ENCODE measurements at places on chromosomes 16 and 17. TPM values are rescaled to one million over a fixed set of nuclear protein-coding genes. Genes with fewer than 3 reads are reported as not detected.

Gene RNF157
- 0.30 TPM for total RNA-seq

Gene KRTAP3-2
- total RNA-seq = not detected

Gene WSCD1
- 0.85 TPM for total RNA-seq

Gene DNAAF8
- total RNA-seq = 1.2 TPM

Gene CCL17
- total RNA-seq = not detected

Gene MT4
- total RNA-seq = not detected

Gene TBC1D3H
- not detected for total RNA-seq

Gene CES1
- 5.8 TPM for total RNA-seq

Gene NOD2
- 0.26 TPM for total RNA-seq

Gene RAB11FIP3
- total RNA-seq = 38.4 TPM

Gene SULT1A2
- not detected for total RNA-seq

Gene CAPN15
- 28.5 TPM for total RNA-seq

Gene ITGA2B
- 0.30 TPM for total RNA-seq

Gene ZNF75A
- 17.9 TPM for total RNA-seq

Gene TBC1D3G
- not detected for total RNA-seq

Gene C16orf96
- total RNA-seq = not detected

Gene TLCD1
- 6.1 TPM for total RNA-seq

Gene CLEC10A
- total RNA-seq = not detected

Gene CCL18
- total RNA-seq = not detected

Gene CRISPLD2
- total RNA-seq = 38.1 TPM

Gene DHX40
- 66.3 TPM for total RNA-seq

Gene KCNJ12
- total RNA-seq = 4.5 TPM

Gene TBC1D28
- not detected for total RNA-seq

Gene CHD9NB
- 2.7 TPM for total RNA-seq

Gene EVPLL
- total RNA-seq = not detected

Gene KRT28
- total RNA-seq = not detected

Gene NUBP2
- total RNA-seq = 54.7 TPM

Gene P2RX5
- 0.85 TPM for total RNA-seq

Gene MEOX1
- total RNA-seq = 0.07 TPM

Gene ZNF624
- total RNA-seq = 5.2 TPM

Gene CTRB2
- total RNA-seq = not detected

Gene HBQ1
- not detected for total RNA-seq

Gene HES7
- total RNA-seq = not detected

Gene TMC8
- total RNA-seq = 0.13 TPM

Gene FOXF1
- 0.46 TPM for total RNA-seq

Gene TBX4
- not detected for total RNA-seq

Gene AOC2
- 0.79 TPM for total RNA-seq

Gene TSPAN10
- 3.6 TPM for total RNA-seq

Gene DHRS13
- total RNA-seq = 5.9 TPM

Gene SEZ6
- not detected for total RNA-seq

Gene SHISA6
- total RNA-seq = not detected

Gene HLF
- total RNA-seq = not detected

Gene ASGR2
- not detected for total RNA-seq

Gene ANKFN1
- 0.20 TPM for total RNA-seq

Gene E2F4
- 64.7 TPM for total RNA-seq

Gene PRSS36
- 0.59 TPM for total RNA-seq

Gene CRYBA1
- not detected for total RNA-seq

Gene KCNH6
- not detected for total RNA-seq

Gene SBK1
- 0.03 TPM for total RNA-seq

Gene MRM3
- total RNA-seq = 13.6 TPM

Gene VASN
- total RNA-seq = 148 TPM

Gene SLC13A2
- not detected for total RNA-seq

Gene SKAP1
- not detected for total RNA-seq

Gene SLFN11
- 113 TPM for total RNA-seq

Gene ITGAX
- total RNA-seq = not detected
